Caki2 (cell line): ENCODE measurements at places on chromosomes 16 and 17.

GRCh38 chr16:46765050-46765449, 16.9 kb upstream of the MYLK3 start:
- DNase-seq: no peak

- no peak for DNase-seq
These were observed 84.7 kb downstream of the RBBP6 start for GRCh38 chr16:24624102-24624501.

GRCh38 chr17:9549215-9549614, 26.4 kb downstream of the STX8 start:
- no peak for DNase-seq

GRCh38 chr17:18891541-18891940, 33.6 kb downstream of the PRPSAP2 start:
- DNase-seq: no peak
